ENCODE measurements at places on chromosomes 2 and 18.

- DNase-seq = no peak
Observed at GRCh38 chr2:231568098-231568784, 24.4 kb upstream of the TEX44 start.

DNA sequence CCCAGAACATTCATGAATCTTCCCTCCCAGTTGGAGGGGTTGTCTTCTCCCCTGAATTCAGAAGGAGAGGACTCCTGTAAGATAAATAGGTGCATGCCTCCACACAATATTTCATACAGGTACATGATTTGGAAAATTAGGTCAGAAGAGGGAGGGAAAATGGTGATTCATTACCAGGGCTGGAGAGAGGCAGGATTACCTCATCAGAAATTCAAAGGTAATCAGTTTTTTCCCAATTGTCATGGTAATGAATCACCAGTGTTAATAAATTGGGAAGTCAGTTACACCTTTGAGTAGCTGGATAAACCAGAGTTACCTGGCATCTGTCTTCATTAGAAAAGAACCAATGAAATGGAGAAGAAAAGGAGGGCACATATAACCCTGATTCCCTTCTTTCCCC is 128.5 kb downstream of the EN1 start:
- DNase-seq = no peak

- DNase-seq = no peak
Observed at GRCh38 chr2:225008179-225008856, 34.0 kb downstream of the DOCK10 start.

GRCh38 chr18:26327062-26327461 is 100.8 kb downstream of the TAF4B start:
- no peak for DNase-seq

- peak; percentile 49 for DNase-seq
Observed at GRCh38 chr2:240021488-240022104, 3.5 kb downstream of the NDUFA10 start.
